ENCODE measurements at places on chromosomes 7 and 10. TPM values are rescaled to one million over a fixed set of nuclear protein-coding genes. Genes with fewer than 3 reads are reported as not detected.

TES gene
- 87.7 TPM for total RNA-seq

GRCh38 chr10:64574371-64574770 is 1053.2 kb downstream of the REEP3 start:
- no peak for DNase-seq
- no peak overlapping the region for H3K4me3 ChIP-seq
- no peak overlapping the region for H3K27ac ChIP-seq
- no peaks in the 10 kb centered on the region for H3K36me3 ChIP-seq
- H3K27me3 ChIP-seq = no peaks in the 10 kb centered on the region

SSC4D gene
- not detected for total RNA-seq

OPALIN gene
- not detected for total RNA-seq

SEMA3D gene
- total RNA-seq = 2.2 TPM

DNA sequence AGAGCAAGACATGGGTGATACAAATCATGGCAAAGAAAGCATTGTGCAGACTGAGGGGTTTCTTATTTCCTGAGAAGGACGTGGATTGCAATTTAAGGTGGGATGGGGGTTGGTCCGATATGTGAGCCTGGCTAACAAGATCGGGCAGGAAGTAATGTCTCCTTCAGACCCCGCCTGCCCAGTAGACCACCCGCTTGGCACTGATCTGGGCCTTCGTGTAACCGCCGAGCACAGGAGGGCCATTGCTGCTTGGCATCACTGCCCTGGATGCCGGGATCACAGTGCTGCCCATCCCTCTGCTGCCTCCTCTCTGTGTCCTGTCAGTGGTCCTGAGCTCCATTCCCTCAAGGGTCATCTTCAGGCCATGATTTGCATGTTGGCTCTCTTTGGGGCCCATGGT is 214.6 kb upstream of the ZNF32 start:
- DNase-seq = peak; percentile 64
- peaks cover 42% of the 10 kb centered on the region for H3K4me1 ChIP-seq
- H3K4me3 ChIP-seq = no peak overlapping the region
- H3K27ac ChIP-seq = peak overlapping the region; percentile 62
- H3K27me3 ChIP-seq = no peaks in the 10 kb centered on the region

GRCh38 chr10:73591935-73592699 is 975 bp upstream of the USP54 start:
- peaks cover 23% of the 10 kb centered on the region for H3K4me1 ChIP-seq
- no peaks in the 10 kb centered on the region for H3K36me3 ChIP-seq
- H3K27ac ChIP-seq = peak overlapping the region; percentile 78
- no peak for DNase-seq
- no peaks in the 10 kb centered on the region for H3K27me3 ChIP-seq

DNA sequence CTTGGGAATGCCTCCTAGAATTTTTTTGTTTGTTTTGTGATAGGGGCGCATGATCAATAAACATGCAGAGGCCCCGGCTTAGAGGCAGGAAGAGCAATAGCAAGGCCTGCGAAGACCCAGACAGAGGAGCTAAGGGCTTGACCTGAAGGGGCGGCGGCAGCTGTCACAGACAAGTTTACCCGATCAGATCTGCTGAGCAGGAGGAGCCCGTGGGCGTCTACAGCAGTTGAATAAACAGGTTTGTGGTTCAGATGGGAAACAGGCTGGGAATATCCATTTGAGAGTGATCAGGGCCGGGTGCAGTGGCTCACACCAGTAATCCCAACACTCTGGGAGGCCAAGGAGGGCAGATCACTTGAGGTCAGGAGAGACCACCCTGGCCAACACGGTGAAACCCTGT is 126.0 kb upstream of the CALN1 start:
- H3K4me3 ChIP-seq = no peak overlapping the region
- H3K27ac ChIP-seq = no peak overlapping the region
- H3K4me1 ChIP-seq = no peaks in the 10 kb centered on the region
- H3K27me3 ChIP-seq = no peaks in the 10 kb centered on the region

ABCA13 gene
- total RNA-seq = under 0.01 TPM

GRCh38 chr10:61323726-61324125 is 129.5 kb downstream of the TMEM26 start:
- DNase-seq = no peak
- no peak overlapping the region for H3K27ac ChIP-seq
- H3K27me3 ChIP-seq = no peaks in the 10 kb centered on the region
- H3K36me3 ChIP-seq = no peaks in the 10 kb centered on the region

DNA sequence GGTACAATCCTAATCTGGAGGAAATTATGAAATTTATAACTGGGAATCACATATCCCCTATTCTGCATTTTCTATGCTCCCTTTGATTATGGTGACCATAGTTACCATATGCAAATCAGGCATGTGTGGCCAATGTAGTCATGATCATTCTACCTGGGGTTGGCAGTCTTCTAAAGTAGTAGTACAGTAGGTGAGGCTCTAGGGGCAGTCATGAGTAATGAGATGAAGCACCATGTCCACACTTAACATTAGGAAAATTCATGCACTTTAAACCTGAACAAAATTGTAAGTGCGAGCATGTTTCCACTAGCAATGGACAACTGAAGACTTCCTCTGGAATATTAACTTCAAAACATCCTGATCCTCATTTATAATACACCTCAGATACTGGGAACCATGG is 545.9 kb downstream of the SUGCT start:
- no peak overlapping the region for H3K27ac ChIP-seq
- no peaks in the 10 kb centered on the region for H3K4me1 ChIP-seq
- H3K4me3 ChIP-seq = no peak overlapping the region
- no peaks in the 10 kb centered on the region for H3K27me3 ChIP-seq
- DNase-seq = no peak

DDX50 gene
- total RNA-seq = 28.7 TPM

- peaks cover 23% of the 10 kb centered on the region for H3K36me3 ChIP-seq
- H3K4me3 ChIP-seq = no peak overlapping the region
- no peaks in the 10 kb centered on the region for H3K27me3 ChIP-seq
- DNase-seq = no peak
- peak overlapping the region; percentile 53 for H3K27ac ChIP-seq
Observed at GRCh38 chr7:99024066-99024465, 119.8 kb downstream of the SMURF1 start.

URGCP gene
- total RNA-seq = 21.1 TPM

GRCh38 chr10:2294739-2295138 is 557.4 kb upstream of the ADARB2 start:
- no peak overlapping the region for H3K27ac ChIP-seq
- no peaks in the 10 kb centered on the region for H3K4me1 ChIP-seq
- H3K36me3 ChIP-seq = no peaks in the 10 kb centered on the region
- no peak for DNase-seq
- H3K4me3 ChIP-seq = no peak overlapping the region

SLC26A3 gene
- total RNA-seq = not detected

CDK1 gene
- 10.8 TPM for total RNA-seq

DNA sequence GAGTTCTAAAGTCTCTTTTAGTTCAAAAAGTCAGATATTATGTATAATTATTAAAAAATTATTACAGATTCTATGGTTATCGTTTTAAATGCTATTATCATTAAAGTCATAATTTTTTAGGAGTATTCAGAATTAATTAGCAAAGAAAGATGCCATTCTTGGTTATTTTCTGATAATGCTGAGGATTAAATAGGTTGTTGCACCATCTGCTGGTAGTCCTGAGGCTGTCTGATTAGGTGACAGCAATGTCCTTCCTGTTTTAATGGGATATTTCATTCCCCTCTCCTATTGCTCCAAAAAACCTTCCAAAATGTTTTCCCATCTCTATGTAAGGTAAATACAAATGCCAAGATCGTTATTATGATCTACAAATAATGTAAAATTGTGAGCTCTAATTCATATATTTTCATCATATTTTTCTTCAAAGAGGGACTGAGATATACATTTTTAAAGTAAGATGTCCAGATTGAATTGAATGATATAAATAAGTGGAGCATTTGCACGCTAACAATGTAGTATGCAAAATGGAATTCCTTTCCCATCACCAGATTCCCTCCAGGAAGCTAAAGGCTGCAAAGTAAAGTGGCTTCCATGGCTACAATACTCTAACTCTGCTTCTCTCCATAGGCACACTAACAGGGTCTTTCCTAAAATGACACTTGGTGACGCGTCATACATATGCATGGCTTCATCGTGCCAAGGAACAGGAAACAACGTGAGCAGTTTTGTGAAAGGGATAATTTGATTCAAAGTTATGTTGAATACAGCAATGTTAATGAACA is 58.8 kb upstream of the AKR1E2 start:
- DNase-seq = no peak
- peaks cover 16% of the 10 kb centered on the region for H3K4me1 ChIP-seq
- peak overlapping the region; percentile 65 for H3K27ac ChIP-seq
- H3K27me3 ChIP-seq = no peaks in the 10 kb centered on the region
- H3K4me3 ChIP-seq = no peak overlapping the region

CCZ1B gene
- 20.1 TPM for total RNA-seq

DNA sequence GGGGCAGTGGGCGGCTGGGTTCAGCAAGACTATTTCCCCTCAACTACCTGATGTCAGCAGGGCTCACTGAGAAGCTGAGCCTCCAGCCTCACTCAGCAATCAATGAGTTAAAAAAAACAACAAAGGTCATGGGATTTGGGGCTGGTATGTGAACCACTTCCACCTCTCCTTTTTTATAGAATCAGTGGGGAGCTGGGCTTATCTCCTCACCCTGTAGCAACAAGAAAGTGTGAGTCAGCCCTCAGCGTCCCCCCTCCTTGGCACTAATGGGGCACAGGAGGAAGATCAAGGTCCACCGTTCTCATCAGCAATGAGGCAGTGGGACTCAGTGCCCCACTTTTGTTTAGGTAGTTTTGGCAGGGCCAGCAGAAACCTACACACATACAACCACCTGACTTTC is 823.5 kb upstream of the POM121L12 start:
- no peaks in the 10 kb centered on the region for H3K4me1 ChIP-seq
- H3K27me3 ChIP-seq = no peaks in the 10 kb centered on the region
- H3K4me3 ChIP-seq = no peak overlapping the region
- no peak overlapping the region for H3K27ac ChIP-seq
- no peak for DNase-seq

GRCh38 chr7:39510864-39511354 is 55.3 kb upstream of the YAE1 start:
- DNase-seq = no peak
- H3K4me1 ChIP-seq = no peaks in the 10 kb centered on the region
- H3K36me3 ChIP-seq = no peaks in the 10 kb centered on the region

- no peaks in the 10 kb centered on the region for H3K36me3 ChIP-seq
- no peak overlapping the region for H3K27ac ChIP-seq
- no peak for DNase-seq
Observed at GRCh38 chr10:1643908-1644179, 93.5 kb downstream of the ADARB2 start.

- H3K36me3 ChIP-seq = no peaks in the 10 kb centered on the region
- no peak for DNase-seq
- H3K27me3 ChIP-seq = no peaks in the 10 kb centered on the region
Observed at GRCh38 chr7:18363751-18364380, 131.7 kb upstream of the HDAC9 start.

- H3K27me3 ChIP-seq = no peaks in the 10 kb centered on the region
- DNase-seq = no peak
- peak overlapping the region; percentile 67 for H3K27ac ChIP-seq
- no peaks in the 10 kb centered on the region for H3K36me3 ChIP-seq
- peaks cover 96% of the 10 kb centered on the region for H3K4me1 ChIP-seq
Observed at GRCh38 chr10:125151553-125152449, 8.6 kb downstream of the CTBP2 start.

- no peaks in the 10 kb centered on the region for H3K4me1 ChIP-seq
- H3K27ac ChIP-seq = no peak overlapping the region
- no peaks in the 10 kb centered on the region for H3K36me3 ChIP-seq
- no peak overlapping the region for H3K4me3 ChIP-seq
- no peak for DNase-seq
Observed at GRCh38 chr10:43090188-43090587, 13.3 kb downstream of the RET start.

DNA sequence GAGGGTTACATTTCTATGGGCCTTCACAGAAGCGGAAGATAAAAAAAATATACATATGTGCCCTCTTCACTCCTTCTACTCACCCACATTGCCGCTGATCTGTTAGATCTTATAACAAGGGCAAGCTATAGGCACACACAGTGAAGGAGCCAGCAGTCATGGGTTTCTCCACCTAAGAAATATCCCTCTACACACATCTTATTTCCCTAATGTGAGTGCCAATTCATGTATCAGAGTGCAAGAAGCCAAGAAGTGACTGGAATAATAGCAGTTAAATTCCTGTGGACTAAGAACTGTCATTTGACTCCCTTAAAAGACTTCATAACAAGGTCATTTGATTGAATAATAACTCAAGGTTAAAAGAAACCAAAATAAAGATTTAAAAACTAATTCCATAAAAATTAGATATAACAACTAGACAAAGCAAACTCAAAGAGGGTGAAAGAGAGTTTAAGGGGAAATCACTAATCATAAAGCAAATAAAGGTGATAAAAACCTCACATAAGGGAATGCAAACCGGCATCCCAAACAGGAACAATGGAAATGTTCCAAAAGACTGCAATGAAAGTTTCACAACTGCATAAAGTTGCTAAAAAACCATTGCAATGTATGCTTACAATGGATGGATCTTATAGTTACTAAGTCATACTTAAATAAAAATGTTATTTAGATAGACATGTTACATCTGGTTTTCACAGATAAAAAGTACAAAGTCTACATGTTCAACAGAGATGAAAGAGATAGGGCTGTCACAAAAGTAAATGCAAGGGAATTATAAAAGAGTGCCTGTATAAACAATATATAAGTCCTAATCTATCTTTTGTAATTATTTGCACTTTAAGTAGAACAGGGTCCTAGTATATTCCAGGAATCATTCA is 42.8 kb downstream of the ARHGAP21 start:
- H3K4me1 ChIP-seq = peaks cover 37% of the 10 kb centered on the region
- H3K36me3 ChIP-seq = no peaks in the 10 kb centered on the region
- H3K4me3 ChIP-seq = no peak overlapping the region
- H3K27me3 ChIP-seq = no peaks in the 10 kb centered on the region
- no peak overlapping the region for H3K27ac ChIP-seq

SEMA3E gene
- total RNA-seq = 4.4 TPM

DNA sequence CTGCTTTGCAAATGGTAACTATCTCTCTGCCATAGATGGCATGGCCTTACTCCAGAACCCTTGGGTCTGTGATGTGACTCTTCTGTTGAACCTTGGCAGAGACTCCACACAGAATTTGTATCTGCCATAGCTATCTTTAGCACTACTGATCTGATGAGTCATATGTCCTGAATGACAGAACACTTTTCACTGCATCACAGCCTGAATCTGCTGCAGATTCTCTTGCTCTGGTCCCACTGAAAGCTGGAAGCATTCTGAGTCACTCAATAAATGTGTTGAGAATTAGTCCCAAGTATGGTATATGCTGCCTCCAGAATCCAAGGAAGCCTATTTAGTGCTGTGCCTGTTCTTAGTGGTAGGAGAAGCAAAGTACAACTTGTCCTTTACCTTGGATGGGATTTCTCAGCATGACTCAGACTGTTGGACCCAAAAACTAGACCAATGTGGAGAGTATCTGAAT is 39.5 kb upstream of the ANKRD1 start:
- no peak for DNase-seq
- no peaks in the 10 kb centered on the region for H3K36me3 ChIP-seq
- no peak overlapping the region for H3K27ac ChIP-seq
- no peaks in the 10 kb centered on the region for H3K27me3 ChIP-seq

- peak overlapping the region; percentile 35 for H3K4me3 ChIP-seq
- DNase-seq = no peak
- H3K4me1 ChIP-seq = peaks cover 37% of the 10 kb centered on the region
- H3K27me3 ChIP-seq = no peaks in the 10 kb centered on the region
Observed at GRCh38 chr7:5396999-5397663, 26.5 kb downstream of the TNRC18 start.
